ENCODE measurements at places on chromosomes 7 and 10.

- no peak for DNase-seq
Observed at GRCh38 chr10:71598621-71599055, 120.9 kb downstream of the C10orf105 start.

GRCh38 chr10:31296754-31297153, 22.3 kb upstream of the ZEB1 start:
- DNase-seq = no peak

DNA sequence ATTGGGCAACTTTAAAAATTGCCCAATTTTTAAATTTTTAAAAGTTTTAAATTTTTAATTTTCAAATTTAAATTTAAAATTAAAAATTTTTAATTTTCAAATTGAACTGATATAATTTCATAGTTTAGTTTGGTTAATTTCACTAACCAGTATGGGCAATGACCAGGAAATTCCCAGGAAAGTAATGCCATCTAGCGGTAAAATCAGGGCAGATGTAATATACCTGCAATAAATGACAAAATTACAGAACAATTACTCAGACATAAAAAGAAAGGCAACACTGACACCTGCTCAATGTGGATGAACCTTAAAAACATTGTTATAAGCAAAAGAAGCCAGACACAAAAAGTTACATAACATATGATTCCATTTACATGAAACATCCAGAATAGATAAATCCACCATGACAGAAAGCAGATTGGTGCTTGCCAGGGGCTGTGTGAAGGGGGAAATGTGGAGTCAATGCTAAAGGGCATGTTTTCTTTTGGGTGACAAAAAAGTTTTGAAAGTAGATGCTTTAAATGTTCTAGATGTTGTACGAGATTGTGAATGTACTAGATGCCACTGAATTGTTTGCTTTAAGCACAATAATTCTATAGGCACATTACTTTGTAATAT, 28.6 kb upstream of the SLC16A12 start:
- DNase-seq = peak; percentile 12

GRCh38 chr10:51313773-51314478, 239.6 kb downstream of the PRKG1 start:
- DNase-seq = no peak

DNA sequence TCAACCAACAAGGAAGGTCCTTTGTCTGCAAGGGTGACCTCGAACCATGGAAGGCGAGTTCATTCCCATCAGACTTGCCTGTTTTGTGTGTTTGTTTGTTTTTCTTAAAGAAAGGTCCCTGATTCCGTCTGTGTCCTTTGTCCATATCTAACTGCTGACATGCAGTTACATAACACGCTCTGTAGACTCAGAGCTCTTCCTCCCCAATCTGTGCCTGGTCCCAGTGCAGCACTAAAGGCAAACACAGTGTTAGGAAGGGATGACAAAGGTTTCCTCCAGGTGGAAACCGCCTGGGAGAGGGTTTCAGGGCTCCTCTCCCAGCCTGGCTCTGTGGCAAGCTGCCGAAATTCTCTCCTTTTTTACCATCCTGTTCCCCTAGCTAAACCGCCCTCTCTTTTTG, 13.4 kb downstream of the JCAD start:
- DNase-seq = no peak

GRCh38 chr10:71727105-71727737, 7.6 kb upstream of the C10orf105 start:
- peak; percentile 63 for DNase-seq

- no peak for DNase-seq
Observed at GRCh38 chr10:103394180-103394579, 2.1 kb downstream of the ATP5MK start.

GRCh38 chr10:90138844-90139243, 437.5 kb downstream of the KIF20B start:
- no peak for DNase-seq

All from stimulated activated naive CD8-positive, alpha-beta T cell treated with anti-CD3 and anti-CD28 coated beads, Interleukin-15, amount 100 ng/mL, for 72 hours (primary cell).